ENCODE measurements at places on chromosomes 6 and 20. TPM values are rescaled to one million over a fixed set of nuclear protein-coding genes. Genes with fewer than 3 reads are reported as not detected.

GRCh38 chr6:37624121-37624520, 73.6 kb downstream of the MDGA1 start:
- DNase-seq: peak; percentile 14

Gene ZNF165
- 3.5 TPM for total RNA-seq

Gene TMEM242
- total RNA-seq: 8.0 TPM

DNA sequence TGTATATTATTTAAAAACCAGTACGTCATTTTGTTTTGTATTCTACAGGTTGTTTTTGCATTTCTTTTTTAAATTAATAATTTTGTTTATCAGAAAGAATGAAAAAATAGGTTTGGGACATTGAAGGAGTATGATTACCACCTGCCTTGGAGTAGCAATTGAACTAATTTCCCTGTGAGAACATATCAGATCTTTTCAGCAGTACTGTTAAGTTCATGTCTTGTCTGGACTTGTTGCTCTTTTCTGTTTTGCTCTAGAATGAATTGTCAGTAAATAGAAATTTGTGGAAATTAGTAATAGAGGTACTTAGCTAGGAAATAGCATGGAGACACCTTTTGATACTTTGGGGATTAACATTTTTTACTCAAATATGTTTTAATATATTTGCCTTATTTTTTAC, 24.3 kb downstream of the HSF2 start:
- no peak for DNase-seq
